ENCODE measurements at places on chromosomes 12 and 14.

GRCh38 chr12:90090929-90091651, 382.5 kb upstream of the ATP2B1 start:
- DNase-seq = no peak

DNA sequence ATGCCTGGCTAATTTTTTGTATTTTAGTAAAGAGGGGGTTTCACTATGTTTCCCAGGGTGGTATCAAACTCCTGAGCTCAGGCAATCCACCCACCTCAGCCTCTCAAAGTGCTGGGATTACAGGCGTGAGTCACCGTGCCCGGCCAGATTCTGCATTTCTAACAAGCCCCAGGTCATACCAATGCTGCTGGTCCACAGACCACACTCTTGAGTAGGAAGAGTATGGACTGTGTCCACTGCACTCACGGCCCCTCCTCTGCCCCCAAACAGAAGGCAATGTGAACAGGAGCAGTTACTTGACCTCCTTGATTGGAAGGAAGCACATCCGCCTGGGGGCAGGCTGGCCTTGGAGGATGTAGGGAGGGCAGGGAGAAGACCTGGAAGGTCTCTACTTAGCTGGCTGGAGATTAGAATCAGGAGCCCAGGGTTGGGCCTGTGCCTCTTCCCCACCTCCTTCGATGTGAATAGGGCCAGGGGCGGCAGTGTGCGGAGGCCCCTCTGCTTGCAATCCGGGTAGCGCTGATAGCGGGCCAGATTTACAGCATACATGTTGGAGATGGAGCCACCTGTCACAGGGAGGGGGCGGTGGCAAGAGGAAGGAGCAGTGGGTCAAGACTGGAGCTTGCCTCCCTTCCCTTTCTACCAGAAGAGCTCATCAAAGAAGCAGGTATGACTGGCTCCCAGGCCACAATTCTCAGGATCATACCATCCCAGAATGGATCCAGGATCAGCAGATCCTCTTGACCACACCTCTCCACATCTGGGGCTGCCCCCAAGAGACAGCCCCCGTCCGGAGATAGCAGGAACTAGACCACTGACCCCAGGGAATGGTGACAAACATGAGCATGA, 9.4 kb upstream of the ZNF740 start:
- DNase-seq = no peak

GRCh38 chr12:102957339-102958050, at the start of gene ASCL1:
Gene ASCL1 (plus strand): TSS chr12:102957674. CDS start chr12:102958245, 571 bp downstream.
- no peak for DNase-seq

DNA sequence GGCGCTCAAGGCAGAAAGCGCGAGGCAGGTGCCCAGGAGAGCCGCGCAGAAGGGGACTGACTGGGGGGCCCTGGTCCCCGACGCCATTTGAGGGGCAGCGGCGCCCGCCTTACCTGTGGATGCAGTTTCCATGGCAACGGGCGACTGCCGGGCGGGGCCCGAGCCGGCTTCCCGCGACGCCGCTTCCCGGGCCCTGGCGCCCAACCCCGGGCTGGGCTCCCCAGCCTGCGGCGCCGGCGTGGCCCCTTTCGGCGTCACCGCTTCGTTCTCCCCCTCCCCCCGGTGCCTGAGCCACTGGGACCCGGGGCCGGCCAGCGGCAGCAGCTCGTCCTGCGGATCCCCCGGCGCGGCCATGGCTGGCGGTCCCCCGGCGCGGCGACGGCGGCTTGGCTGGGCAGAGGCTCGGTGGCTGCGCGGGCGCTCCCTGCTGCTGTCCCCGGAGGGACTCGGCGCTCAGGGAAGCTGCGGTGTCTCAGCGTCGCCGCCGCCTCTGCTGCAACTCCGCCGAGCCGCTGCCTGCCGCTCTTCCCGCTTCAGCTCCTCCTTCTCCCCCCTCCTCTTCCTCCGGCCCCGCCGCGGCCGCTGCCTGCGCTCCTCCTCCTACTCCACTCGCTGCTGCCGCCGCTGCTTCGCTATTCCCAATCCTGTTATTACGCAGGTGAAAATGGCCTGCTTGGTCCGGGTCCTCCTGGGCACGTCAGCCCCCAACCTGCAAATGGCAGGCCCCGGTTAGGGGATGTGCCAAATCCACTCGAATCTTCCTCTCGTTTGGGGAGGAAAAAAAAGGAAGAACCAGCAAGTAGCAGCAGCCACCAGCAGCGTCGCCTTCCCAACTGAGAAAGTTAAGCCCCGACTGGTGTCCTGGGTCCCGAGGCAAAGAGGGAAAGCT, at the start of gene RTN1:
RTN1 (minus strand) TSS at position 500 of the 889 bp plus-strand sequence; CDS start at position 354, 146 bp downstream.
- peak; percentile 15 for DNase-seq

- DNase-seq = no peak
These were observed 31.9 kb downstream of the JAG2 start for GRCh38 chr14:105136401-105137322.

GRCh38 chr12:121915841-121916321, 2.5 kb upstream of the CFAP251 start:
- DNase-seq = no peak

GRCh38 chr14:99245564-99246511, 26.2 kb downstream of the BCL11B start:
- DNase-seq = no peak

DNA sequence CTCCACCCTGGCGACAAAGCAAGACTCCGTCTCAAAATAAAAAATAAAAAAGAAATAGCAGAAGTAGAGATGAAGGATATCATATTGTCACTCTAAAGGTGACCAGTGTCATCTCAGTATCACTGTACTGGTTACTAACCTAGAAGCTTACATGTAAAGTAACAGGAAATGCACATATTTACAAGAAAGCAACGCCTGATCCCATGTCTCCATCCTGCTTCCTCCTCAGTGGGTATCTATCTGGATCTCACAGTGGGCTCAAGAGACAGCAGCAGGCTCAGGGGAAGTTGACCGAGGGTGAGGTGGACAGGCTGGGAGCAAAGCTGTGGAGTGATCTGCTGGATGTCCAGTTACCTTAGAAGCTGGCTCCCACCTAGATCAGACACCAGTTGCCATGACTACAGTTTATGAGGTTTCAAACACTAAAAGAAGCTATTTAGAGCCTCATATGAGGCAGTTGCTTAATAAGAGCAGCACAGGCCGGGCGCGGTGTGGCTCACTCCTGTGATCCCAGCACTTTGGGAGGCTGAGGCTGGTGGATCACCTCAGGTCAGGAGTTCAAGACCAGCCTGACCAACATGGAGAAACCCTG, 10.5 kb downstream of the MTRFR start:
- DNase-seq = no peak

- DNase-seq = no peak
These were observed 83.8 kb downstream of the EEA1 start for GRCh38 chr12:92845329-92845728.

DNA sequence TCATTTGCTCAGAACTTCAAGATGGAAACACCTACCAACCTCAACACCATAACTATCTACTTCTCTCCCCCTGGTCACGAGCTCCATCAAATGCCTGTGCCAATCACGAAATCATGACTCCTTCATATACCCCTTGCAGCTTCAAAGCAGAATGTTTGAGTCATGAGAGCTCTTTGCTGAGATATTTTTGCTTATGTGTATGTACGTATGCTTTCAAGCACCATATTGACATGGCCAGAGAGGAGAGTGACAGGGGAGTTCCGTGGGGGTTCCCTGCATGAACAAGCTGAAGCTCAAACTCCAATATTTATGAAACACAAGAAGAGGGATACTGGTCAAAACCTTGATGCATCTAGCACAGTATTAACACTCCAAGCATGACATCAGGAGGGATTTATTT, 374.4 kb downstream of the DPF3 start:
- no peak for DNase-seq

Measured in hematopoietic multipotent progenitor cell treated with erythropoietin and hydrocortisone succinate and interleukin-3 and kit ligand, for 8 days (in vitro differentiated cells).